ENCODE measurements at places on chromosomes 6 and 20. TPM values are rescaled to one million over a fixed set of nuclear protein-coding genes. Genes with fewer than 3 reads are reported as not detected.

TBC1D32 gene
- 4.8 TPM for total RNA-seq

ZSCAN31 gene
- 7.2 TPM for total RNA-seq

RPRD1B gene
- total RNA-seq, result 17.2 TPM

ITPA gene
- 81.3 TPM for total RNA-seq

TRIM15 gene
- not detected for total RNA-seq

SPATA25 gene
- total RNA-seq, result not detected

FOXS1 gene
- total RNA-seq, result not detected

SLC18B1 gene
- 7.5 TPM for total RNA-seq

GNRH2 gene
- total RNA-seq, result 0.35 TPM

BMP7 gene
- total RNA-seq, result not detected

All from myometrial cell (primary cell).